ENCODE measurements at places on chromosomes 2 and 18. TPM values are rescaled to one million over a fixed set of nuclear protein-coding genes. Genes with fewer than 3 reads are reported as not detected.
A peak's percentile ranks its signal among the peaks of the same experiment; 100 is the strongest.

RTP5 gene
- not detected for total RNA-seq

REG3A gene
- total RNA-seq, result not detected

DSG2 gene
- total RNA-seq, result not detected

TXNDC2 gene
- total RNA-seq, result not detected

GALR1 gene
- total RNA-seq, result not detected

C2orf76 gene
- 6.6 TPM for total RNA-seq

MPPE1 gene
- 30.7 TPM for total RNA-seq

CEBPZOS gene
- 20.8 TPM for total RNA-seq

ACMSD gene
- total RNA-seq, result not detected

TRMT61B gene
- 23.1 TPM for total RNA-seq

ZSWIM2 gene
- not detected for total RNA-seq

DNA sequence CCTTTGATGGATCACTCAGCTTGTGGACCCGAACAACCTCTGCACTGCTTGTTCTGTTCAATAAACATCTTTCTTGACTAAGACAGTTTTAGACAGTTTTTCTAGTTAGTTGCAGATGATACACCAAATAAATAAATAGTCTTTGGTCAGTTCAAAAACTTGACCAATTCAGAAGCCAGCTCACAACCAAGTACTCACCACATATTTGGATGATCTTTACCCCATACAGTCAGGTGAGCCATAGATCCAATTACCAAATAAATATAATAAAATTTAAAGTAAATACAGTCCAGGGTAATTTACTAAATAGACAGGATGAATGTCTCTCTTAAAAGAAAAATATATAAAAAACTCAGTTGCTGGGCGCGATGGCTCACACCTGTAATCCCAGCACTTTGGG is 18.2 kb downstream of the SCN3A start:
- H3K27ac ChIP-seq, result no peak overlapping the region
- H3K36me3 ChIP-seq, result no peaks in the 10 kb centered on the region

- H3K27me3 ChIP-seq, result no peaks in the 10 kb centered on the region
- H3K27ac ChIP-seq, result no peak overlapping the region
- H3K36me3 ChIP-seq, result no peaks in the 10 kb centered on the region
- no peak overlapping the region for H3K4me3 ChIP-seq
Observed at GRCh38 chr2:12316476-12316875, 400.3 kb upstream of the TRIB2 start.

GRCh38 chr2:158761621-158762020 is 33.5 kb upstream of the DAPL1 start:
- H3K4me1 ChIP-seq, result no peaks in the 10 kb centered on the region
- no peak overlapping the region for H3K4me3 ChIP-seq
- no peaks in the 10 kb centered on the region for H3K36me3 ChIP-seq

DNA sequence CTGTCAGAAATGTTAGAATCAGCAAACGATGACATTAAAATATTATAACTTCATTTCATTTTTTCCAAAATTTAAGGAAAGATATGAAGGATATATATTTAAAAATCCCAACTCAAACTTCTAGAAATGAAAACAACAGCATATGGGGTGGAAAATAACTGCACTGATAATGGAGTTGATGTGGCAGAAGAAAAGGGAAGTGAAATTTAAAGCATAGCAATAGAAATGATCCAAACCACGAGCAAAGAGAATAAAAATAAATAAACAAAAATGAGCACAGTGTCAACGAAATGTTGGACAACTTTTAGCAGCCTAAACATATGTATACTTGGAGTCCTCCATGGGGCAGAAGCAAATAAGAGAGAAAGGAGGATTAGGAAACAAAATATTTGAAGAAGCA is 280.2 kb downstream of the KCNJ3 start:
- no peak overlapping the region for H3K4me3 ChIP-seq
- no peaks in the 10 kb centered on the region for H3K4me1 ChIP-seq
- no peak overlapping the region for H3K27ac ChIP-seq

DNA sequence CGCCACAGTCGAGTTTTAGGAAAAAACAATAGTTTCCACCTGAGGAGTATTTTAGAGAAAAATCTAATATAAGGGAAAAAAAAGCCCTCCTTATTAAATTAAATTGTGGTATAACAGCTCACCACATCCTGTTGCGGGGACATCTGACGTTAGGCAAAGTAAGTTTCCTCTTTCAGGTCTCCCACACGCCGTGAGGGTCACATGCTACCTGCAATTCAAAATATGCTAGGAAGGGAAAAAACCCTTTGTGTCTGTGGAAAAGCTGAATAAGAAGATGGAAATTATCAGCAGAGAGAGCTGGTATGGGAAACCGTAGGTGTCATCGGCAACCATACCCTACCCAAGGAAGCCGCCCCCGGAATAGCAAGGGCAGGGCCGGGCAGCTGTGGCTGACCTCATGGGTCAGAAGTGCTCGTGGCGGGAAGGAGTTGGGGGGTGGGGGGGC is 128.0 kb downstream of the NFATC1 start:
- peak; percentile 91 for DNase-seq
- 0 out of 2 replicates have a peak, but pooled peaks cover 4% of the 10 kb centered on the region for H3K36me3 ChIP-seq
- H3K4me3 ChIP-seq, result peak overlapping the region; percentile 55
- peak overlapping the region; percentile 96 for H3K27ac ChIP-seq

GRCh38 chr2:19238440-19239060 is 119.9 kb downstream of the OSR1 start:
- H3K36me3 ChIP-seq, result no peaks in the 10 kb centered on the region
- no peaks in the 10 kb centered on the region for H3K27me3 ChIP-seq
- no peak overlapping the region for H3K27ac ChIP-seq
- no peak overlapping the region for H3K4me3 ChIP-seq
- DNase-seq, result no peak
- H3K4me1 ChIP-seq, result no peaks in the 10 kb centered on the region

DNA sequence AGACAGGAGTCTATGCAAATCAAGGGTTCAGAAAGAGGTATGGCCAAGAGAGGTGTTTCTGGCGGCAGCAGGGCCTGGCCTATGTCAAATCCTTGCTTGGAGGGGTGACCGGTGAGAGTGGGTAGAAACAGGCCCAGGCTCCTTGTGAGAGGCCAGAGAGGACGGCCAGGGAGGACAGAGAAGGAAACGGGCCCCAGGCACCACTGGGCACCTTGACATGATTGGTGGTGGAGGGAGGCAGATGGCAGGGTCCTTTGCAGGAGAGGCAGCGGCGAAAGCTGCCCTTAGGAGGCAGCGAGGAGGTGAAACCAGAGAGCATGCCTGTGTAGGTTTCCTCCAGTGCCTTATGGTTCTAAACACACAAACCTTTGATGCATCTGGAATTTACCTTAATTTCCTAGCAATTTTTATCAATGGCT is 6.2 kb downstream of the RAMP1 start:
- H3K4me3 ChIP-seq, result no peak overlapping the region
- no peaks in the 10 kb centered on the region for H3K27me3 ChIP-seq
- no peaks in the 10 kb centered on the region for H3K4me1 ChIP-seq
- DNase-seq, result no peak
- no peak overlapping the region for H3K27ac ChIP-seq

GRCh38 chr2:179817181-179817841 is 44.1 kb downstream of the ZNF385B start:
- H3K27ac ChIP-seq, result no peak overlapping the region
- DNase-seq, result no peak
- no peaks in the 10 kb centered on the region for H3K27me3 ChIP-seq
- no peak overlapping the region for H3K4me3 ChIP-seq

GRCh38 chr2:191650896-191651773 is 26.8 kb upstream of the NABP1 start:
- no peak for DNase-seq
- no peaks in the 10 kb centered on the region for H3K4me1 ChIP-seq
- H3K27ac ChIP-seq, result no peak overlapping the region
- H3K27me3 ChIP-seq, result no peaks in the 10 kb centered on the region
- no peak overlapping the region for H3K4me3 ChIP-seq

GRCh38 chr2:195596840-195597239 is 60.2 kb upstream of the SLC39A10 start:
- H3K27ac ChIP-seq, result peak overlapping the region; percentile 51
- H3K4me1 ChIP-seq, result peaks cover 43% of the 10 kb centered on the region
- DNase-seq, result no peak
- H3K4me3 ChIP-seq, result peak overlapping the region; percentile 3
- no peaks in the 10 kb centered on the region for H3K27me3 ChIP-seq

DNA sequence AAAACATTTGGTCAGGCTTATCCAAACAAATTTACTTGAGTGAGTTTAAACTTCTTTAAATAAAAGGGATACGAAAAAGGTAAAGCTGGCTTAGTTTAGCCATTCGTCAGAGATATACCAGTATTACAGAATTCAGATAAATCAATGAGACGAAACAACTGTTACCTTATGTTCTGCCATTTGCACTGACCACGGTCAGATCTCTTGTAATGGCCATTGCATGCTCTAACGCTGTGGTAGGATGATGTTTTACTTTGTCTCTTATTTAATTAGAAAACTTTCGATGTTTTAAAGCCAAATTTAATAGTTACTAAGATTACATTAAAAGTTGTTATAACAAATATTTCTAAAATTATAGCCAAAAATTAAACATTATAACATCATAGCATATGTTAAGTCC is 1.5 kb downstream of the C18orf54 start:
- no peak for DNase-seq
- no peaks in the 10 kb centered on the region for H3K27me3 ChIP-seq
- H3K4me3 ChIP-seq, result peak overlapping the region; percentile 83
- H3K27ac ChIP-seq, result peak overlapping the region; percentile 76
- H3K36me3 ChIP-seq, result peaks cover 21% of the 10 kb centered on the region

GRCh38 chr18:8841781-8842485 is 136.6 kb downstream of the MTCL1 start:
- no peaks in the 10 kb centered on the region for H3K36me3 ChIP-seq
- H3K27me3 ChIP-seq, result no peaks in the 10 kb centered on the region
- no peak for DNase-seq
- no peak overlapping the region for H3K4me3 ChIP-seq
- H3K27ac ChIP-seq, result no peak overlapping the region
- no peaks in the 10 kb centered on the region for H3K4me1 ChIP-seq

DNA sequence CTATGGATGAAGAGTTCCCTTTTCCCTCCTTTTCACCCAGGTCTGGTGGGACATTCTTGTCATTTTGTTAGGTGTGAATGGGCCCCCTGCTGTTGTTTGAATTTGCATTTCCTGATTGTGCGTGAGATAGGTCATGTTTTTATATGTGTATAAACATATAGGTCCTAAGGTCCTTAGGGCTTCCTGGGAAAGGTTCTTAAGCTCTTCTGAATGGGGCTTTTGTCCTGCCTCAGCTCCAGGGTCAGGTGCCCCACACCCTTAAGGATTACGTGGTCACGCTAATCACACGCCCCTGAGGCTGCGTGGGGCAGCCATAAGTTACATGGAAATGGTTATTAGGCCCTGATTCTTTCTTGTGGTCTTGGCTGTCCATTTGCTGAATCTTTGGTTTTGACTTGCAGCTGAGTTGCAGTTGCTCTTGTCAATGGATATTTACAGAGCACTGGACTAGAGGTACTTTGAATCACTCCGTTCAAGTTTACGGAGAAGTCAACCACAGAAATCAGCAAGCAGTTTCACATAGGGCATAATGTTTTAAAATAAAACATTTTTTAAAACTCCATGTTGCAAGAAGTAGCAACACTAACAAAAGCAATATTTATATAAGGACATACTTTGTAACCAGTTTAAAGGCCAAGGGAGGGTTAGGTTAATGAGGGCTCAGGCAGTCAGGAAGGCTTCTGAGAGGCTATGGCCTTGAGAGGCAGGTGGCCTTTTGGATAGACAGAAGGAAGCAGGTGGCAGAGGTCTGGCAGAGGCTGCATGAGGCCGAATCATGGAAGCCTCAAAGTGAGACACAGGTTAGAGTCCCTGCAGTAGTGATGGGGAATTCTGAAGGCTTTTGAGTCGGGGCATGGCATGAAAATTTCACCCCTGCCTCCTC is 24.2 kb downstream of the LIPG start:
- H3K4me1 ChIP-seq, result no peaks in the 10 kb centered on the region
- no peaks in the 10 kb centered on the region for H3K36me3 ChIP-seq
- peak; percentile 27 for DNase-seq
- H3K27ac ChIP-seq, result no peak overlapping the region

DNA sequence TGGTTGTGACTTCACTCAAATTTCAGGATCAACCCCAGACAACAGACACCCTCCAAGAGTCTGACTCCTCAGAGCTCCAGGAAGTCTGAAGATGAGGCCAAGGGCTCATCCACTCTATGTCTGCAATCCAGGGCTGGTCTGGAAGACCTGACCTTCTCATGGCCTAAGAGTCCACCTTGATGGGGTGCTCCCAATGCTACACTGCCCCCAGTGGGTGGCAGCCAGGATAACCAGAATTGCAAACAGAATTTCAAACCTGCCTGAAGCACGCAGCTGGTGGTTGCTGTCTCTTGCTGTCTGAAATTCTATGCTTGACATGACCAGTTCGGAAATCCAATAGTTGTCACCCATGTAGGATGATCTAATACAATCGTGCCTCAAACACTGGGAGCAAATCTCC is 96.0 kb downstream of the UXS1 start:
- peak; percentile 42 for DNase-seq
- H3K36me3 ChIP-seq, result no peaks in the 10 kb centered on the region
- H3K27ac ChIP-seq, result no peak overlapping the region

GRCh38 chr2:219350710-219351221 is 18.2 kb upstream of the RESP18 start:
- H3K27ac ChIP-seq, result no peak overlapping the region
- no peaks in the 10 kb centered on the region for H3K36me3 ChIP-seq
- no peaks in the 10 kb centered on the region for H3K27me3 ChIP-seq

GRCh38 chr2:240503848-240504247 is 53.9 kb downstream of the ANKMY1 start:
- H3K27ac ChIP-seq, result no peak overlapping the region
- H3K4me1 ChIP-seq, result no peaks in the 10 kb centered on the region
- H3K4me3 ChIP-seq, result no peak overlapping the region
- H3K27me3 ChIP-seq, result no peaks in the 10 kb centered on the region
- DNase-seq, result no peak

DNA sequence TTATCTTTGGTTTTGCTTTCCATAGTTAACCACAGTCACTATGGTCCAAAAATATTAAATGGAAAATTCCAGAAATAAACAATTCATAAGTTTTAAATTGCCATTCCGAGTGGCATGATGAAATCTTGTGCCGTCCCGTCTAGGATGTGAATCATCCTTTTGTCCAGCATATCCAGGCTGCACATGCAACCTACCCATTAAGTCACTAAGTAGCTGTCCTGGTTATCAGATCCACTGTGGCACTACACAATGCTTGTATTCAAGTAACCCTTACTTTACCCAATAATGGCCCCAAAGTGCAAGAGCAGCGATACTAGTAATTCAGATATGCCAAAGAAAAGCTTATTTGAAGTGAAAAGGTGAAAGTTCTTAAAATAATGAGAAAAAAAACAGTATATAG is 10.7 kb downstream of the USP34 start:
- DNase-seq, result no peak
- no peak overlapping the region for H3K4me3 ChIP-seq
- no peaks in the 10 kb centered on the region for H3K27me3 ChIP-seq
- H3K4me1 ChIP-seq, result peaks cover 61% of the 10 kb centered on the region
- H3K27ac ChIP-seq, result no peak overlapping the region
- peaks cover 3% of the 10 kb centered on the region for H3K36me3 ChIP-seq

DNA sequence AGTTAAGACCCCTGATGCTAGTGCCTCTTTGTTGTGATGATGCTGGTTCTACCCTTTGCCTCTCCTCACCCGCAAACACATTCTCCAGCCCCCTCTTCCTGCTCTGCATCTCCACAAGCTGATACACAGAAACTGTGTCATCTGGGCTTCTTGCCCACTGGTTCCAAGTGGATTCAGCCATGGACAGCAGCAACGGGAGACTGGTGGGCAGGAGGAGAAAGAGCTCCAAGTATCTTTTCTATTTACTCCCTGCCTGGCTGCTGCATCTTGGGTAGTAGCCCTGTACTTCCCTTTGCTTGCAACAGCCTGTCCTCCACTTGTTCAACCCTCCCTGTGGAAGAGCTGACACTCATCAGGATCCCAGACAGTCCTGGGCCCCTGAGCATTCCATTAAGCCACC is 655.1 kb upstream of the RAB6C start:
- H3K27ac ChIP-seq, result no peak overlapping the region
- H3K27me3 ChIP-seq, result no peaks in the 10 kb centered on the region
- DNase-seq, result no peak
- no peaks in the 10 kb centered on the region for H3K4me1 ChIP-seq
- no peaks in the 10 kb centered on the region for H3K36me3 ChIP-seq
